ENCODE measurements at places on chromosomes 3 and 15.

GRCh38 chr3:118577055-118577777 lies 457.4 kb downstream of the IGSF11 start:
- DNase-seq = no peak

GRCh38 chr3:121661376-121661775 lies 673 bp upstream of the HCLS1 start:
- no peak for DNase-seq

DNA sequence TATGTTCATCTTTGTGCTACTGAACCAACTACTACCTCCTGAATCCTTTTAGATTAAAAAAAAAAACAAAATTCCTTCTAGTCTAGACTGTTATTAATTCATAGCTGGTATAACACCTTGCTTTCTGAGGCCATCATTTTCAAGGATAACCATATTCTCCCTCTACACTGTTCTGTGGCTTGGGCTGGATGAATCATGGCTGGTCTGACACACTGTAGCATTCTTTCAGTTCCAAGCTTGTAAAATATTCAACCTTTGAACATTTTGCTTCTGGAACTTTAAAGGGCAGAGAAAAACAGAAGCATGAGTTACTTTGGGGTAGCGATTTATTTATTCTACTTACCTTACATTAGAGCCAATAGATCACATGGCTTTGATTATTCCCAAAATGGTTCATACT lies 7.6 kb downstream of the HSPBAP1 start:
- peak; percentile 75 for DNase-seq

GRCh38 chr3:130894130-130894985 lies 474 bp downstream of the ATP2C1 start:
- DNase-seq = peak; percentile 43

DNA sequence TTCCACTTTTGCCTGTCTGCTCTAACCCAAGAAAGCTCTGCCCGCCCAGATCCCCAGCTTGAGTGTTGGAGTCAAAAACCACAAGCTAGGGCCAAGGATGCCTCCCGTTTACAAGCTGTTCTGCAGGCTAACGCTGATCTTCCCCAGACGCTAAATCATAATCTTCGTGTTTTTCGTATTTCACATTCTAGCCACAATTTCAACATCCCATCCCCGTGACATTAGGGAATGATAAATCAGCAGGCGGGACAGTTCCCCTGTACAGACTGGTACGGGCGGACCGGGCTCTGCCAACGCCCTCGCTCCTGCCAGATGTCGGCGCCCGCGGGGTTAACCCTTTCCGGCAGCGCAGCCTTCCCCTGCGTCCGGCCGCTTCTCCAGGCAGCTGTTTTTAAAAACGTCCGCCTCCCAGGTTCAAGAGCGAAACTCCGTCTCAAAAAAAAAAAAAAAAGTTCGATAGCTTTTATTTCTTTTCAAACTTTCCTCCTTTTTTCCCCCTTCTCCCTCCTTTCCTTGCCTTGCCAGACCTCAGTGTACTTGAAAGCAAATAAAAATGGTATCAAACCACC lies 81.0 kb upstream of the BNC1 start:
- peak; percentile 85 for DNase-seq

DNA sequence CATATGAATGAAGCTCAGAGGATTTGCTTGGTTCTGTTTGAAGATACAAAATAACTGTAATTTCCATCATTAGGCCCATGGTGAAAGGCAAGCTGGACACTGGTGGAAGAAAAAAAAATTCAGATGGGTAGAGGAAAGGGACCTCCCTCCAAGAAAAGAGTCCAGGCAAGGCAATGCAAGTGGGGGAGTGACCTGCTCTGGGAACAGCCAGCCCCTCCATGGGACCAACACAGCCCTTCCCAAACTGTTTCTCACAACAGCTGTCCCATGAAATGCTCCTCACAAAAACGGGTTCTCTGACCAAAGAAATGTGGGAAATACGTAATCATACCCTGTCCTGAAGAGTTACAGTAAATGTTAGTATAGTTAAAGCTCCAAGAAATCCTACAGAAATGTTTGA lies 4.4 kb upstream of the AP3S2 start:
- no peak for DNase-seq

DNA sequence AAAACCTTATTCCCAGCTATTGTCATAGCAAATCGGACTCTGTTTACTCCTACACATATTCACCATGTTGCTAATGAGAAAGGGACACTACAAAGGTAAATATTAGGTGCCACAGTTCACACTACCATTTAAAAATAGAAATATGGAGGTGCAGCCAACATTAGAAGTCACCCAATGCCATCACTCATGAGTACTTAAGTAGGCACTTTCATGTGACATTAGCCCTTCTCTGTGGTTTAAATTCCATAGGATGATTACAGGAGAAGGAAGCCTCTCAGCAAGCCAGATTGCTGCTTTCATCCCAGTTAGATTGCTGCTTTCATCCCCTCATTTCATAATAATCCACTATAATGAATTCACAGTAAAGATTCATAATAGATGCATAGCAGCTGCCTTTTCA lies 376.8 kb upstream of the ALCAM start:
- no peak for DNase-seq

DNA sequence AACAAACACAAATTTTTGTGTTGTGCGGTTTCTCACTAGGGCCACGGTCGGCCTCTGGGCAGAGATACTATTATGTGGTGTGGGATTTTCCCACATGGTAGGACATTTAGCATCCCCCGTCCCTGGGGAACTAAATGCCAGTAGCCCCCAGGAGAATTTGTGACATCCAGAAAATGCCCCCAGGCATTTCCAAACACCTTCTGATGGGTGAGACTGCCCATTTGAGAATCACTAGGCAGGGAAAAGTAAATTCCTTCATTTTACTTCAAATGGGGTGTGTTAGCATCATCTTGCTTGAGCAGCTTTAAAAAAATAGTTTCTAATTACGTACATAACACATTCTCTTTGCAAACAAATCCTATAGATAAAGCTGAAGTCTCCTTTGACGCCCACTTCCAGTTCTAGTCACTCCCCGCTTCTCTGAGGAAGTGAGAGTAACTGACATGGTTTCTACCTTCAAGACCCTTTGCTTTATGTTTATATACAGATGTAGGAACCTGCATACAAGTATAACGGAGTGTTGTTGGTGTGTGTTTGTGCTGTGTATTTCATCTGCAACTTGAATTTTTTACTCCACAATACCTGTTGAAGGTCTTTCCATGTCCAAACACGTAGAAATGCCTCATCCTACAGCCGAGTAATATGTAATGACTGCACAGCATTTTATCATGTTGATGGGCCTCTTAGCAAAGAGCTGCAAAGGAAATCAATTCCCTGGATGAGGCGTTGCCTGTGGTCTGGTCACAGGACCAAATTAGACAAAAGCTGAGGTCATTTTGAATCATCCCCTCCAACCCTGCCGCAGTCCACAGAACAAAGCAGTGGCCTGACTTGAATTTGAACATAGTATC lies 31.4 kb upstream of the ZBTB38 start:
- peak; percentile 86 for DNase-seq

All from AG20443 (cell line).